ENCODE measurements at places on chromosomes 13 and 19. TPM values are rescaled to one million over a fixed set of nuclear protein-coding genes. Genes with fewer than 3 reads are reported as not detected.

The TMC4 gene
- 1.1 TPM for total RNA-seq

The PDE4A gene
- 4.2 TPM for total RNA-seq

The NOVA2 gene
- 0.90 TPM for total RNA-seq

The NR1H2 gene
- 75.0 TPM for total RNA-seq

The CYP4F2 gene
- 0.17 TPM for total RNA-seq

The SIGLEC12 gene
- not detected for total RNA-seq

The SULT2A1 gene
- not detected for total RNA-seq

The CEACAM4 gene
- total RNA-seq = not detected

The KL gene
- 0.05 TPM for total RNA-seq

The LYPD3 gene
- total RNA-seq = 0.27 TPM

The PLIN5 gene
- total RNA-seq = 0.12 TPM

The S1PR4 gene
- total RNA-seq = 0.22 TPM

The B3GLCT gene
- total RNA-seq = 5.9 TPM

The NKG7 gene
- total RNA-seq = not detected

The ZNF577 gene
- total RNA-seq = not detected

The EXOC3L2 gene
- total RNA-seq = 2.5 TPM

The TTC9B gene
- total RNA-seq = 0.61 TPM

The EPSTI1 gene
- 0.25 TPM for total RNA-seq

The TRPC4 gene
- not detected for total RNA-seq

The KIR3DL1 gene
- total RNA-seq = not detected

The CEACAM1 gene
- 1.7 TPM for total RNA-seq

The ICAM4 gene
- total RNA-seq = not detected

The NXNL1 gene
- not detected for total RNA-seq

The ZNF541 gene
- total RNA-seq = not detected

The TEX29 gene
- total RNA-seq = not detected

The UNC13A gene
- total RNA-seq = 1.5 TPM

The RNF225 gene
- total RNA-seq = 0.08 TPM

The CCDC169 gene
- 0.22 TPM for total RNA-seq

The MED25 gene
- total RNA-seq = 52.5 TPM

The PSG3 gene
- total RNA-seq = 0.09 TPM

The LIM2 gene
- total RNA-seq = not detected

The CNFN gene
- total RNA-seq = 41.3 TPM

The RFPL4A gene
- 0.84 TPM for total RNA-seq

The MYCBP2 gene
- 26.4 TPM for total RNA-seq

The ZNF699 gene
- 0.85 TPM for total RNA-seq

The KLC3 gene
- total RNA-seq = 1.4 TPM

Measured in A549 treated with Hydrocortisone at 1 μM for 4 hours (cell line).